ENCODE measurements at places on chromosomes 4 and X.

GRCh38 chr4:4481399-4481994 is 60.4 kb downstream of the STX18 start:
- no peak overlapping the region for H3K4me3 ChIP-seq
- no peak overlapping the region for H3K27ac ChIP-seq

DNA sequence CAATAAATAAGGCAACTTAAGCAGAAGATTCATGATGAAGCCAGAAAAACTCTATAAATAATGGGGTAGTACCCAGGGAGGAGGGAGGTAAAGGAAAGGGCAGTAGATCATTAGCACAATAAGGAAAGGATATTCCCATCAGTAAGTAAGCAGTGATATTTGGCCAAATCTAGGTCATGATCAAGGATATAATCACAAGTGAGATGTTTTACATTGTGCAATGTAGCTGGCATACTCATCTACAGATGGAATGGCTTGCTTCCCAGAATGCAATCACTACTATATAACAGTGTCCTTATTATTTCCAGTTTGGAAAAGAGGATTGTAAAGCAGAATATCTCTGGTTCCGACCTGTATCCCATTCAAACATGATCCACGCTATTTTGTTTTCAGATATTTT is 483.4 kb downstream of the RPA4 start:
- H3K27ac ChIP-seq: no peak overlapping the region
- no peaks in the 10 kb centered on the region for H3K4me1 ChIP-seq
- H3K4me3 ChIP-seq: no peak overlapping the region
- peaks cover 5% of the 10 kb centered on the region for H3K36me3 ChIP-seq

GRCh38 chr4:22324422-22324821 is 191.4 kb downstream of the ADGRA3 start:
- no peak overlapping the region for H3K27ac ChIP-seq
- H3K4me1 ChIP-seq: no peaks in the 10 kb centered on the region
- no peaks in the 10 kb centered on the region for H3K27me3 ChIP-seq

GRCh38 chr4:85952972-85953650 is 406.7 kb downstream of the MAPK10 start:
- no peak for DNase-seq
- peaks cover 6% of the 10 kb centered on the region for H3K4me1 ChIP-seq
- H3K27me3 ChIP-seq: no peaks in the 10 kb centered on the region
- no peak overlapping the region for H3K27ac ChIP-seq
- H3K36me3 ChIP-seq: peaks cover 31% of the 10 kb centered on the region

DNA sequence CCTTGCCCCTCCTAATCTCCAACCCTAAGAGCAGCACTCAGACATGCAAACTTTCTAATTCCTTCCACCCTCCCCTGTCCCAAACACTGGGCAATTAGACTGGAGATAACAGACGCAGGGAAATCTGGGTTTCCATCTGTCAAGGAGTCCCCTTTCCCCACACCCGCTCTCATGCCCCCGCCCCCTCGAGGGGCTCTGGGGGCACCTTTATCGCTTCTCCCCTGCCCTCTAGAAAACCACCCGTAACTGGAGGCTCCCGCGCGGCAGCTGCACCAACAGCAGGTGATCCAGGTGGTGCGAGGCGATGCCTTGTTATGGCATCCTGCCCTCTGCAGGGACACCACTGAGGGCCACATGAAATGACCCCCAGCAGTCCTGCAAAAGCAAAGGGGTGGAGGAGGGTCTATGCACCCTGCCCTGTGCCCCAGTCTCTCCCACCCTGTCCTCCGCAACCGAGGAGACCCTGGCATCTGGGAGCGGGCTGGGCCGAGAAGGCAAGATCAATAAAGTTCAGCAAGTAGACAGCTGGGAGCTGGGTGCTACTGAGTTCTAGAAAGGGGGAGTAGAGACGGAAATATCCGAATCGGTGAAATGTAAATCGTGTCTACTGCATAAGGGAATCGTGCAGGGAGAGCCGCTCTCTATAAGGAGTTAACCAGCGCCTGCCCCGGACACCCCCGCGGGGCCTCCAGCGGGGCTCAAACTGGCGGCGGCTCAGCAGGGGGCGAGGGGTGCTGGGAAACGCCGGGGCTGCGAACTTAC is 1.6 kb downstream of the KCTD8 start:
- no peak overlapping the region for H3K27ac ChIP-seq
- no peak for DNase-seq
- no peaks in the 10 kb centered on the region for H3K36me3 ChIP-seq
- peaks cover 19% of the 10 kb centered on the region for H3K27me3 ChIP-seq
- peak overlapping the region; percentile 59 for H3K4me3 ChIP-seq
